ENCODE measurements at places on chromosomes 13 and 19. TPM values are rescaled to one million over a fixed set of nuclear protein-coding genes. Genes with fewer than 3 reads are reported as not detected.

DNA sequence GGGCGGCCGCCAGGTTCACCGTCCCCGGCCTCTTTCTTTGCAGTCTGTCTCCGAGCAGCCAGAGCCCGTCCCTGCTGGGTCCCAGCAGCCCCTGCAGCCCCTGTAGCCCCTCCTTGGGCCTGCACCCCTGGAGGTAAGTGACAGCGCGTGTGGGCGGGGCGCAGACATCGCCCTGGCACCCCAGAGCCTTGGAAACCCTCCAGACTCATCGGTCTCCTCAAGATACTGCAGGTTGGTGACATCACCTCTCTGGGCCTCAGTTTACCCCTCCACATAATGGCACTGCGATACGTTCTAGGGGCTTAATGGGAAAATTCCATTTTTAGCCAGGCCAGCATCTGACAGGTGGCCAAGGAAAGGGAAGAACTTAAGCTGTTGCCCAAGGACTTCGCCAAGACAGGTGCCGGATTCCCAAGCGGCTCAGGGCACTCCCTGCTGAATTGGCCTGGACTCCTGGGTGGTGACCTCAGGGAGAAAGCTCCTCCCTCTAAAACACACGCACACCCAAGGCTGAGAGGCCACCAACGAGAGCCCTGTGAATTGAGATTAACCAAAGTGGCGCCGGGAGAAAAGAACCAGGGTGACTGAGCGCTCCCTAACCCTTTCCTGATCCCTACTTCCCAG is 13.1 kb downstream of the MAST3 start:
- H3K4me3 ChIP-seq, result peak overlapping the region; percentile 89
- H3K27ac ChIP-seq, result peak overlapping the region; percentile 87
- DNase-seq, result no peak
- H3K36me3 ChIP-seq, result no peaks in the 10 kb centered on the region

GRCh38 chr13:77377016-77377415 is 50.1 kb upstream of the MYCBP2 start:
- H3K27ac ChIP-seq, result no peak overlapping the region
- no peak overlapping the region for H3K4me3 ChIP-seq
- H3K4me1 ChIP-seq, result no peaks in the 10 kb centered on the region

GRCh38 chr13:31761951-31762350 is 22.6 kb downstream of the RXFP2 start:
- no peak for DNase-seq
- no peak overlapping the region for H3K4me3 ChIP-seq
- H3K4me1 ChIP-seq, result no peaks in the 10 kb centered on the region
- no peak overlapping the region for H3K27ac ChIP-seq

DNA sequence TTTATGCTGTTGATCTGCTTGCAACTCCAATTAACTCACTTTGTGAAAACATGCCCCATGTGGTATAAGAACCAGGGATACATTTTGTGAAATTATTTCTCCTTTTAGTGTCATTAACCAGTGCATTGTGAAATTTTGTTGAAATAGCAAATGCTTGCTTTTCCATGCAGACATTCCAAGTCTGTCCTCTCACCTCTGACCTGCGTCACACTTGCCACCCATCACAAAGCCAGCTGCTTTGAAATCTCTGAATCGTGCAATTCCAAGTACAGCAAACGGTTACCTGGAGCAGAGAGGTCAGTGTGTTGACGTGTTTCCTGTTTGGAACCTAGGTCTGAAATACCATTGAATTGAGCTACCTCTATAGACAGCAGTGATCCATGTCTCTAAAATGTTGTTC is 4.9 kb upstream of the SLC25A15 start:
- peak overlapping the region; percentile 100 for H3K27ac ChIP-seq
- no peaks in the 10 kb centered on the region for H3K4me1 ChIP-seq
- peak; percentile 80 for DNase-seq
- H3K36me3 ChIP-seq, result no peaks in the 10 kb centered on the region

GRCh38 chr19:10899151-10899653 is 27.8 kb downstream of the CARM1 start:
- no peaks in the 10 kb centered on the region for H3K4me1 ChIP-seq
- H3K27ac ChIP-seq, result peak overlapping the region; percentile 49
- no peak overlapping the region for H3K4me3 ChIP-seq

DNA sequence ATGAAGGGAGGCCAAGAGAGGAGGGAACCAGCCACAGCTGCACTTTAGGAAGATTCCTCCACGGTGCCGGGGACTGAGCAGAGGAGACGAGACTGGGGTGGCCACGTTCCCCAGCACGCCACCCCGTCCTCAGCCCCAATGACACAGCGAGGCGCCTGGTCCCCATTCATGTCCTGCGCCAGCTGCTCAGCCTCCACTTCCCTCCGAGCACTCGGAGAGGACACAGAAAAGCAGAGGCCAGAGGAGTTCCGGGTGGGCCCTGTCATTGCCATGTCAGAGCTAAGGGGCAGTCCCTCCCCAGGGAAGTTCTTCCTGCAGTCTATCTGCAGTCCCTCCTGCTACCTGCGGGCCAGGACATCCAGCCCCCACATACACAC is 53.2 kb upstream of the NFIC start:
- no peak overlapping the region for H3K27ac ChIP-seq
- H3K36me3 ChIP-seq, result no peaks in the 10 kb centered on the region
- H3K4me3 ChIP-seq, result no peak overlapping the region
- no peaks in the 10 kb centered on the region for H3K27me3 ChIP-seq

DNA sequence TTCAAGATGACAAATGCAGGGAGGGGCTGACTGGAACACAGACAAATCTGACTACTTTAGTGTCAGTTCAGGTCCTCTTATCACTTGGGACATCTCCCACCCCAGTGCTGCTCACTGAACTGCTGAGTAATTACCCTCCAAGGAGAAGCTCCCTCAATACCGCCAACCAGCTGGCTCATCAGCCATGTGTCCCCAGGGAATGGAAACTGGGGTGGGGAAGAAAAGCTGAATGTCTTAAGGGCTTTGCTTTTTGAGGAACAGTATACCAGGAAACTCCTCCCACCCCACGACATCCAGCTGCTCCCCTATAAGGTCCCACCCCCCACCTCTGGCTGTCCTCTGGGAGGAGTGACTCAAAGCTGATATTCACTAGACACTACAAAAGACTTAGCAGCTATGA is 2.0 kb downstream of the ZNF823 start:
- no peaks in the 10 kb centered on the region for H3K27me3 ChIP-seq
- no peaks in the 10 kb centered on the region for H3K36me3 ChIP-seq
- DNase-seq, result no peak
- peaks cover 20% of the 10 kb centered on the region for H3K4me1 ChIP-seq
- H3K27ac ChIP-seq, result no peak overlapping the region

- H3K4me3 ChIP-seq, result no peak overlapping the region
- DNase-seq, result no peak
- H3K27me3 ChIP-seq, result no peaks in the 10 kb centered on the region
- no peaks in the 10 kb centered on the region for H3K4me1 ChIP-seq
- peak overlapping the region; percentile 51 for H3K27ac ChIP-seq
These were observed 7.9 kb downstream of the PEX11G start for GRCh38 chr19:7480970-7481255.

GRCh38 chr13:45413826-45414307 is 4.3 kb downstream of the SLC25A30 start:
- H3K27me3 ChIP-seq, result no peaks in the 10 kb centered on the region
- no peak for DNase-seq
- H3K36me3 ChIP-seq, result no peaks in the 10 kb centered on the region
- no peak overlapping the region for H3K4me3 ChIP-seq
- H3K27ac ChIP-seq, result peak overlapping the region; percentile 81

GRCh38 chr13:44506251-44506650 is 69.9 kb downstream of the TSC22D1 start:
- no peaks in the 10 kb centered on the region for H3K27me3 ChIP-seq
- DNase-seq, result no peak
- H3K4me3 ChIP-seq, result no peak overlapping the region

GRCh38 chr19:54481326-54481930 is 8.3 kb upstream of the CDC42EP5 start:
- H3K27me3 ChIP-seq, result peaks cover 4% of the 10 kb centered on the region
- no peak for DNase-seq
- H3K27ac ChIP-seq, result no peak overlapping the region
- no peak overlapping the region for H3K4me3 ChIP-seq
- no peaks in the 10 kb centered on the region for H3K36me3 ChIP-seq
- no peaks in the 10 kb centered on the region for H3K4me1 ChIP-seq

- no peaks in the 10 kb centered on the region for H3K4me1 ChIP-seq
- no peak overlapping the region for H3K4me3 ChIP-seq
- no peaks in the 10 kb centered on the region for H3K36me3 ChIP-seq
These were observed 282.8 kb upstream of the EDNRB start for GRCh38 chr13:78201411-78201810.

DNA sequence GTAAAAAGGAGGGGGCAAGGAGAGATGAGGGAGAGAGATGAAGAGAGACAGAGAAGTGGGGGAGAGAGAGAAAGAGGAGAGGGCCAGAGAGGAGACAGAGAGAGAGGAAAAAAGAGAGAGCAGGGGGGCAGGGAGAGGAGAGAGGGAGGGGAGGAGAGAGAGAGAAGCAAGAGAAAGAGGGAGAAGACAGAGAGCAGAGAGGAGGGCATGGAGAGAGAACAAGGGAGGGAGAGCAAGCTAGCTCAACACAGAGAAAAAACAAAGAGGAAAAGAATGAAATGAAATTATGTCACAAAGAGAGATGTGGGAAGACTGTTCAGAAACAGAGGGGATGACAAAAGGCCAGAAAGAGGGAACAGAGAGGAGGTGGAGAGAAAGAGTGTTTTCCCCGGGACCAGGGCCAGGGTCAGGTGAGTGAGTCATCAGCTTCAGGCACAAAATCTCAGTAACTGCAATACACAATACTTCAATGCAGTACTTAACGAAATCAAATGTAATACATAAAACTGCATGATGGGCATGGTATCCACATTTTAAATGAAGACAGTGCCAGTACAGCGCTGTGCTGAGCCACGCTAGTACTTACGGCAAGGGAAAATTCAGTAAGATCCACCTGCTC is 4.8 kb downstream of the KLK7 start:
- no peaks in the 10 kb centered on the region for H3K27me3 ChIP-seq
- no peaks in the 10 kb centered on the region for H3K4me1 ChIP-seq
- H3K4me3 ChIP-seq, result no peak overlapping the region
- H3K36me3 ChIP-seq, result no peaks in the 10 kb centered on the region
- no peak for DNase-seq
- no peak overlapping the region for H3K27ac ChIP-seq

GRCh38 chr19:43362179-43362578 is 8.7 kb downstream of the CD177 start:
- H3K36me3 ChIP-seq, result no peaks in the 10 kb centered on the region
- no peaks in the 10 kb centered on the region for H3K27me3 ChIP-seq
- H3K27ac ChIP-seq, result no peak overlapping the region
- H3K4me1 ChIP-seq, result no peaks in the 10 kb centered on the region

GRCh38 chr19:39818626-39819097 is 15.3 kb downstream of the DYRK1B start:
- no peak overlapping the region for H3K27ac ChIP-seq
- DNase-seq, result no peak
- H3K27me3 ChIP-seq, result no peaks in the 10 kb centered on the region
- H3K4me3 ChIP-seq, result no peak overlapping the region
- no peaks in the 10 kb centered on the region for H3K36me3 ChIP-seq

ZNF850 gene
- total RNA-seq, result 1.0 TPM

ETV2 gene
- total RNA-seq, result 1.2 TPM

CTXN1 gene
- 0.49 TPM for total RNA-seq

SLITRK1 gene
- total RNA-seq, result not detected

LGALS4 gene
- total RNA-seq, result 21.0 TPM

OLFM2 gene
- 72.5 TPM for total RNA-seq

Measured in right lobe of liver (tissue), 6 donors.